ENCODE measurements at places on chromosomes 13 and 19.

GRCh38 chr19:15613338-15613737 lies 1.7 kb upstream of the CYP4F8 start:
- no peak for DNase-seq

DNA sequence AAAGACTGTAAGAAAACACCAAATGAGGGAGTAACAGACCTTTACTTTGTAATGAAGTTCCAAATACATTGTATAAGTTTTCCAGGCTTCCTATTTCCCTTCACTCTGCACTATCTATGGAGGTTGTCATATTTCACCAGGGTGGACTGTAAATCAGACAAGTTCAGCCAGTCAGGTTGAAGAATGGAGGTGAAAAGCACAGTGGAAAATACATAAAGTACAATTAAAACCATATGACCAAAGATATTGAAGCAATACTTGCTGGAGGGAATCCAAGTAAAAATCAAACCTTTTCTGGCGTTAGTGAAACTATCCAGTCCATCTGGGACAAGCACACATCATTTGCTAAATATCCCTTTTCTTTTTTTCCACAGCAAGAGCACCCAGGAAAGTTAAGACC lies 3.2 kb downstream of the LHFPL6 start:
- DNase-seq = no peak

GRCh38 chr13:35411059-35411744 lies 65.3 kb downstream of the MAB21L1 start:
- no peak for DNase-seq

DNA sequence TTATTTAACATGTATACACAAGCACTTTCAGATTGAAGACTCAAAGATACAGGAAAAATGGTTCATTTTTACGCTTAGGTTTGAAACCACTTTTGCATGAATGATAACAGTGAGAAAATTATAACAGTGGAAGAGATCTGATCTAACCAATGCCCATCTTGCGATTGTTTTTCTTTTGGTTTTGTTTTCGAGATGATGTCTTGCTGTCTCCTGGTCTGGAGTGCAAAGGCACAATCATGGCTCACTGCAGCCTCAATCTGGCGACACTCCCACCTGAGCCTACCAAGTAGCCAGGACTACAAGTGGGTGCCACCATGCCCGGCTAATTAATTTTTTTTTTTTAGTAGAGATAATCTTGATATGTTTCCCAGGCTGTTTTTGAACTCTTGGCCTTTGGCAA lies 10.2 kb upstream of the EID2 start:
- no peak for DNase-seq

DNA sequence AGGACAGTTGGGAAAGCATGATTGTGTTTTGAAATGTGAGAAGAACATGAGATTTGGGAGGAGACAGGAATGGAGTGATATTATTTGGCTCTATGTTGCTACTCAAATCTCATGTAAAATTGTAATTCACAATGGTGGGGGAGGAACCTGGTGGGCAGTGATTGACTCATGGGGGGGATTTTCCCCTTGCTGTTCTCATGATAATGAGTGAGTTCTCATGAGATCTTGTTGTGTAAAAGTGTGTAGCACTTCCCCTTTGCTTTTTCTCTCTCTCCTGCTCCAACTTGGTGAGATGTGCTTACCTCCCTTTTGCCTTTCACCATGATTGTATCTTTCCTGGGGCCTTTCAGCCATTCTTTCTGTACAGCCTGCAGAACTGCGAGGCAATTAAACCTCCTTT lies 1261.0 kb upstream of the ATXN8OS start:
- DNase-seq = no peak

DNA sequence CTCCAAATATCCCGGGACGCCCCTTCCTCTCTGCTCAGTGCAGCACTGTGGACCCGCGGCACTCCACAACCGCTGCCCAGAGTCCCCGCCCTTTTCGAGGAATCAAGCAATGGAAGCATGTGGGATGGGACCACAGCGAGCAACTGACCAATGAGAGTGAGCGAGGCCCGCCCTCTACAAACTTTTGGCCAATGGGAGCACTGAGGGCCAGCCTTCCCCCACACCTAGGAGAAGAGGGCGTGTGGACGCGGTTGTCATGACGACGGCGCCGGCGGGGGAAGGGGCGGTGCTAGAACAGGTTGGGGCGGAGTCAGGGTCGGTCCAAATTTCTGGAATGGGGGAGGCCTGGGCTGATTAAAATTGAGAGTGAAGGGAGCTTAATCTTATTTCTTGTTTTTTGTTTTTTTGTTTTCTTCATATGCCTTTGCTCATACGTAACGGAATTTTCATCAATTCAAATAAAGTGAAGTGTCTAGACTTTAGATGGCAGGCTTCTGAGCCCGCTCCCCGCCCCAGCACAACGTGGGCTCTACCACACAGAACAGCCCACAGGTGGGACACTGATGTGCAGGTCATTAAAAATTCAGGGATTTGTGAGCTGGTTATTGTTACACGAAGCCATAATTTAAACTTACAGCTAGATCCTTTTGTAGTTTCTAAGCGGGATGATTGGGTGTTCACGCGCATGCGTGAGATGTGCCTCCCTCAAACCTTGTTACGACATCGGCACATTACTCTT lies at the start of gene DNAAF3:
Gene DNAAF3 (minus strand): TSS at position 84 of the 739 bp plus-strand sequence. CDS start 200 bp downstream, outside the sequence.
- peak; percentile 47 for DNase-seq

GRCh38 chr19:56683116-56683515 lies 11.6 kb upstream of the ZNF835 start:
- no peak for DNase-seq

DNA sequence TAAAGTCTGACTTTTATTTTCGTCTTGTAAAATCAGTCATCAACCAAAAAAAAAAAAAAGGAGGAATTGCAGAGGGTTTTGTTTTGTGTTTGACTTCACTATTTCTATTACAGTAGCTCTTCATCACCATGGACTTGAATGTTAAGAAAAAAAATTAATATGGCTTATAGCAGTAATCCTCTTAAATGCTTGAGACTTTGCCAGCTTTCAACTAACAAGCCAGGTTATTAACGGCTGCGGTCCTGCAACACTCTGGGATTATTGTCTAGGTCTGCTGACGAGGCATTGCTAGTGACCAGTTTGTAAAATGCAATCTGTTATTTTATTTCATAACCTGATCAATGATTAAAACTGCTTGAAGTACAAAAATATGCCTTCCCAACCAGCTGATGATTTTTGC lies 647.2 kb upstream of the KLHL1 start:
- DNase-seq = no peak

- DNase-seq = peak; percentile 53
Observed at GRCh38 chr13:40664350-40665125, 1.9 kb downstream of the FOXO1 start.

GRCh38 chr19:14315433-14315832 lies 65.8 kb upstream of the ADGRE5 start:
- DNase-seq = no peak

- no peak for DNase-seq
Observed at GRCh38 chr13:75384879-75385707, 96.9 kb downstream of the TBC1D4 start.

GRCh38 chr13:92719868-92720267 lies 506.7 kb upstream of the GPC6 start:
- DNase-seq = no peak

DNA sequence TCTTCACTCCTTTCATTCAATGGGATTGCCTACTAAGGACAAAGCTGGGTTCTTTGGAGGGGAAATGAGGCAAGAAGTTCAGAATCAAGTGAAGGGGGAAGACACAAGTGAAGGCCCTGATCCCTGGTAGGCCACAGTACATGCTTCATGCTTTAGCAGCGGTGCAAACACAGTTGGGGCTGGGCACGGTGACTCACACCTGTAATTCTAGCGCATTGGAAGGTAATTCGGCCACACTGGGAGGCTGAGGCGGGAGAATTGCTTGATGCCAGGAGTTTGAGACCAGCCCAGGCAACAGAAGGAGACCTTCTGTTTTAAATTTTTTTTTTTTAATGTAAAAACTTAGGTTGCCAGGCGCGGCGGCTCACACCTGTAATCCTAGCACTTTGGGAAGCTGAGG lies 23.4 kb upstream of the GATAD2A start:
- no peak for DNase-seq

DNA sequence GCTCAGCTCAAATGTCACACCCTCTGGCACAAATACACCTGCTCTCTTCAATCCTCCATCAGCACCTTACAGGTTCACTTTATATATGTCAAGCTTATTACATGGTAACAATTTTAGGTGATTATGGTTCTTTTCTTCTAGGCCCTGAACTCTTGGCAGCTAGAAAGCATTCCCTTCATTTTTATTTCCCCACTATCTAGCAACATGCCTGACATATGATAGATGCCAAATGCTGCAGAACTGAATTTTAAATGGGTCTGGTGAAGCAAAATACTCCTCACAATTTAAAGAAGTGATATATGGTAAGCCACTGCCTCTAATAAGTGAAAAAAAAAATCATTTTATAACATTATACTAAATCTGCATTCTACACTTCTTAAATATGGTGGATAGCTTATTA lies 95.2 kb downstream of the USP12 start:
- DNase-seq = no peak

Measured in T-cell (primary cell).